ENCODE measurements at places on chromosomes 11 and 22. TPM values are rescaled to one million over a fixed set of nuclear protein-coding genes. Genes with fewer than 3 reads are reported as not detected.
A peak's percentile ranks its signal among the peaks of the same experiment; 100 is the strongest.

GRCh38 chr11:76269247-76269646 lies 62.9 kb upstream of the WNT11 start:
- DNase-seq = peak; percentile 61

DNA sequence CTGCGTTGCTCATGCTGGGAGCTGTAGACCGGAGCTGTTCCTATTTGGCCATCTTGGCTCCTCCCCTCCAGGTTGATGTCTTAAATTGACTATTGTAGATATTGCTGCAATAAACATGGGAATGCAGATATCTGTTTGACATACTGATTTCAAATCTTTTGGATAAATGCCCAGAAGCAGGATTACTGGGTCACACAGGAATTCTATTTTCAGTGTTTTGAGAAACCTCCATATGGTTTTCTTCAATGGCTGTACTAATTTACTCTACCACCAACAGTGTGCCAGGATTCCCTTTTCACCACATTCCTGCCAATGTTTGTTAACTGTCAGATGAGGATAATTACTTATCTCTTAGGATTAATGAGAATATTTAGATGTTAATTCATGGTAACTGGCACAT lies 467.0 kb downstream of the LUZP2 start:
- DNase-seq = no peak

DNA sequence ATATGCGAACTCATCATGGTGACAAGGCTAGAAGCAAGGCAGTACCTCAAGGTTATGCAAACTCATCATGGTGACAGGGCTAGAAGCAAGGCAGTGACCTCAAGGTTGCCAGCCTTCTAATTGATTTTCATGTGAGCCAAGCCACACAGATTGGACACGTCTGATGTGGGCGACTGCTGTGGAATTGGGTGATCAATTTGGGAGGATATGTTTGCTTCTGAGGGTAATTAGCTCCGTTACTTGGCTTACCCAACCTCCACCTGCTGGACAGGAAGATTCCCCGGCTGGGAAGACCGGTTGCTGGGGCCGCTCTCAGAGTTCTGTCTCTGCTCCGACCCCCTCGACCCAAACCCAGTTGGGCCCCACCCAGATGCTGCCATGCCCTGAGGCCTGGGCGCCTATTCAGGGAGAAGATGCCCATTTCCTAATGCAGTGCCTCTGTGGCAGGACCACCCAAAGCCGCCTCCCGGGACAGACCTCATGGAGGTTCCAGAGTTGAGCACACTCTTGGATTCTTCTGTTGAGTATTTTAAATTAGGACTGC lies 69.9 kb upstream of the SHANK2 start:
- DNase-seq = no peak

- DNase-seq = no peak
Observed at GRCh38 chr11:113615773-113616172, 90.3 kb downstream of the TMPRSS5 start.

GRCh38 chr11:126414615-126415014 lies 59.1 kb downstream of the ST3GAL4 start:
- DNase-seq = no peak

- DNase-seq = no peak
Observed at GRCh38 chr11:863023-863909, 20.6 kb downstream of the TSPAN4 start.

DNA sequence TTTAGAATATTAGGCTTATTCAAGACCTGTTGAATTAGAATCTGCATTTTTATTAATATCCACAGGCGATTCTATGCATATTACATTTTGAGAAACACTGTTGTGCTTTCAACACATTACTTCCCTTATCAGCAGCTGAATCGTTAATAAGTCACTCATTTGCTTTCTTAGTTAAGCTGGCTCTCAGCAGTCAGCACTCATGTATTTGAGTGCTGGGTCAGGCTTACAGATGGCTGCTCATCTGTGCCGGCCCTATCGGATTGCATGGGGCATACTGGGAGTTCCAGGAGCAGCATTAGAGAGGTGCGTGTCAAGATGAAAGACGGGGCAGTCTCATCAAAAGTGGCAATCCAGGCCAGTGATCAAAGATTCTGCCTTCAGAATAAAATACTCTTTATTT lies 10.8 kb upstream of the OR51L1 start:
- no peak for DNase-seq

- peak; percentile 40 for DNase-seq
Observed at GRCh38 chr11:121451178-121451985, 732 bp upstream of the SORL1 start.

DNA sequence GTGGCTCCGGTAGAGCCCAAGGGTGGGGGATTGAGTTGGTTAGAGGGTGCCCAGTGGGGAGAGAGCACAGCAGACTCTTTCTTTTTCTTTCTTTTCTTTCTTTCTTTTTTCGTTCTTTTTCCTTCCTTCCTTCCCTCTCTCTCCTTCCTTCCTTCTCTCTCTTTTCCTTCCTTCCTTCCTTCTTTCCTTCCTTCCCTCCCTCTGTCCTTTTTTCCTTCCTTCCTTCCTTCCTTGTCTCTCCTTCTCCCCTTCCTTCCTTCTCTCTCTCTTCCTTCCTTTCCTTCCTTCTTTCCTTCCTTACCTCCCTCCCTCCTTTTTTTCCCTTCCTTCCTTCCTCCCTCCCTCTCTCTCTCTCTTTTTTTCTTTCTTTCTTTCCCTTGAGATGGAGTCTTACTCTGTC lies 4.8 kb upstream of the ALX4 start:
- DNase-seq = no peak

DNA sequence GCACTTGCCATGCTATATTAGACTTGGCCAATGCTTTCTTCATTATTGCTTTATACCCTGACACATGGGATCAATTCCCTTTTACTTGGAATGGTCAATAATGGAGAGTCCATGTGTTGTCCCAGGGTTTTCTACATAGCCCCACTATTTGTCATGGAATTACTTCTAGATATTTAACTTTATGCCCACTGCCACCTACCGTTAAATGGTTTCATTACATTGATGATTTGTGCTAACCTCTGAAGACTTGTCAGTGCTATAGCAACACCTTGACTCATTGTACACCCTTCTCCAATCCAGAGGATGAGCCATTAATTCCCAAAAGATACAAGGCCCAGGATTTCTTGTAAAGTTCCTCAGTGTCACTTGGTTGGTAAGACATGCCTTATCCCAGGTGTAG lies 31.4 kb upstream of the SLC22A25 start:
- no peak for DNase-seq

GRCh38 chr11:69568809-69569097 lies 72.2 kb upstream of the CCND1 start:
- no peak for DNase-seq

GRCh38 chr22:26576026-26576680 lies 13.8 kb downstream of the TPST2 start:
- DNase-seq = no peak

DNA sequence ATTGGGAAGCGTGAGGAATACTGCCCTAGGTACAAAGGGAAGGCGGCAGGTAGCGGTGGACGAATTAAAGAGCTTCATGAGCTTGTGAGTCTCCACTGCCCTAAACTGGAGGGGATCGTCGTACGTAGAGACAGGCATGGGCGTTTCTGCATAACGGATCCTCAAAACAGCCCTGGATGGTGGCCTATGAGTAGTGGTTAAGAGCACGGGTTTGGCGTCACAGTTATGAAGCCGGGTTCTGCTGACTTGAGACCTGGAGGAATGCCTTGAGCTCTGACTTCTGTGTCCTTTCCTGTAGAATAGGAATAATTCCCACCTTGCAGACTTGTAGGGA lies 335 bp downstream of the TMEM138 start:
- no peak for DNase-seq

DNA sequence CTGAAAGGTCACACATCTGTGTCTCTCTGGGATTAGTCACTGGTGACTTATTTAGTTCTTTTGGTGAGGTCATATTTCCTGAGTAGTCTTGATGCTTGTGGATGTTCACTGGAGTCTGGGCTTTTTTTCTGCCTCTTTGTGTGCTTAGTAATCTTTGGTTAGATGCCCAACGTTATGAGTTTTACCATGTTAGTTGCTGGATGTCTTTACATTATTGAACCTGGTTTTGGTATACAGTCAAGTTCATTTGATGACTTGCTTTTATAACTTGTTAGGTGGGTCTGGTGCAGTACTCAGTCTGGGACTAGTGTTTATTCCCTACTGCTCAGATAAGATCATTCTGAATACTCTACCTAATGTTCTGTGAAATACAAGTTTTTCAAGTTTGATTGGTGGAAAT lies 26.2 kb upstream of the SLC37A2 start:
- DNase-seq = no peak

DNA sequence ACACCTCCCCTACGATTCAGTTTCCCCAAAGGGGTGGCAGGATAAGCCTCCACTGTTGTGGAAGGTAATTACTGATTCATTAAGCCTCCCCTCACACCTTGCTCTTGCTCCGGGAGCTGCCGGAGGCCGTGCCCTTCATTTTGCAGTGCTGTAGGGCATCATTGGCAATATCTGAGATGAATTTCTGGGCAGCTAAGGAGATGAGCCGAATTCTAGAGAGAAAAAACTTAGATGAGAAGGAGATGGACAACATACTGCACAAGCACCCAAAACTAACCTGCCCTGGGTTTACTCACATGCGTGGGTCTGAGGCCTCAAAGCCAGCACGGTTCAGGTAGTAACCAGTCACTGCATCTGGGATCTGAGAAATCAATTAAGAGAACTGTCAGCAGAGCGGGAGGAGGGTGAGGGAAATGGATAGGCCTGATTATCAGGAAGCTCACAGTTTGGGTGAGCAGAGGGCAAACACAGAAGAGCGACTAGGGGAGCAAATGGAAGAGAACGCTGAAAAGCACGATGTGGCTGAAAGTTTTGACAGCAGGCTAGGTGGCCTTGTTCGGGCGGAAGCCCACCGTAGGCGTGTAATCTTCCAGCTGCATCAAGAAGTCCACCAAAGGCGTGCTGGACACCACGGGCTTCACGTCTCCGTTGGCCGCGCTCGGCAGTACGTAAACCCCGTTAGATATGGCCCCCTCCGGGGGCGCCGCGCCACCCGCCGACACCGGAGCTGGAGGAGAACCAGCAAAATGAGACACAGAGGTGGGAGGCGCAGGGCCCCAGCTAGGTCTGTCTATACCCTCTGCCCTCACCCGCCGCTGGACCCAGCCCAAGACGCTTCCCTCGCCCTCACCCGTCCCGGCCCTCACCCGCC lies 689 bp downstream of the TAF10 start:
- no peak for DNase-seq

GRCh38 chr11:77446911-77447629 lies 26.8 kb downstream of the PAK1 start:
- DNase-seq = no peak

DNA sequence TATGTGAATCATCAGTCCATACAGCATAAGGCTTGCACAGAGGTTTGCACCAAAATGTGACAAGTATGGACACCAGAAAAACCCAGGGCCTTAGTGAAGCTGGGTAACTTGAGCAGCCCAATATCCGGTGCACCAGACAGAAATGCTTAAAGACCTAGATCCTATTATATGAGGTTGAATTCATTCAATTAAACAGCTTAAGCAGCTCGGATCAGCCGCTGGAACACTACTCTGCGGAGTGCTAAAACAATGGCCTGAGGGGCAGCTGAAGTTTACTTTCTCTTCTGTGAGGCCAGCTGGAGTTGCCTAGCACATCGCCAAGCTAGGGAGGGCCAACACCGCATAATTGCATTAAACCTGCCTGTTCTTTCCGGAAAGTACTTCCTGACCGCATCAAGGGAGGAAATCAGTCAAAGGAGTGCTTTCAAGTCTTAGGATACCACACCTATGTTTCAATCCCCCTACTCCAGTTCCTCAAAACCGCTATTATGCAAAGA lies 17.0 kb upstream of the FAM181B start:
- DNase-seq = no peak

DNA sequence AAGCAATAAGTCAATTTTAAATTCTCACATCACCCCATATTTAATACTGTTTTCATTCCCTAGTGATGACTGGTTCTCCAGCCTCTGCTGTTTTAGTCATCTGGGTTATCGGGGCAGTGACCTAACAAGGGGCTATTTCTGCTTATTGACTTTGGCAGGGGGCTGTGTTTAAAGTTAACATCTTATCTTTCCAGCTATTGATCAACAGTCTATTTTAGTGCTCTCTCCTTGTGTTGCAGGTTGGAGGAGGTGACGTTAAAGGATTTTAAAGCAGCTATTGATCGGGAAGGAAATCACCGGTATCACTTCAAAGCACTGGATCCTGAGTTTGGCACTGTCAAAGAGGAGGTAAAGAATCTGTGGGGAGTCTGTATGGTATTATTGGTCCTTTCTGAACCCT lies 7.7 kb upstream of the DLAT start:
- no peak for DNase-seq

GRCh38 chr11:1782031-1782590 lies 18.4 kb upstream of the CTSD start:
- no peak for DNase-seq

- DNase-seq = peak; percentile 72
Observed at GRCh38 chr11:122215244-122215992, 99.4 kb upstream of the BLID start.

- no peak for DNase-seq
Observed at GRCh38 chr11:1879941-1880720, 11.6 kb downstream of the PRR33 start.

GRCh38 chr11:72812967-72813739 lies 1.1 kb upstream of the ATG16L2 start:
- no peak for DNase-seq

GRCh38 chr11:46455834-46456233 lies 64.3 kb upstream of the CHRM4 start:
- DNase-seq = no peak

- no peak for DNase-seq
Observed at GRCh38 chr22:50204571-50204970, 3.8 kb downstream of the SELENOO start.

The OR2AG2 gene
- polyA plus RNA-seq = not detected

The TLCD5 gene
- 0.86 TPM for polyA plus RNA-seq

The KRTAP5-11 gene
- polyA plus RNA-seq = not detected

The ADORA2A gene
- 3.5 TPM for polyA plus RNA-seq

The TCIRG1 gene
- 46.4 TPM for polyA plus RNA-seq

The GAB4 gene
- not detected for polyA plus RNA-seq

The OR4B1 gene
- not detected for polyA plus RNA-seq

The CXCR5 gene
- 0.06 TPM for polyA plus RNA-seq

The LMNTD2 gene
- polyA plus RNA-seq = 1.6 TPM

The OMP gene
- polyA plus RNA-seq = not detected

The HBG1 gene
- not detected for polyA plus RNA-seq

The ANO5 gene
- 1.2 TPM for polyA plus RNA-seq

All from liver (tissue), 10 donors.